Right renal pelvis (tissue), 4 donors: ENCODE measurements at places on chromosomes 7 and 10. TPM values are rescaled to one million over a fixed set of nuclear protein-coding genes. Genes with fewer than 3 reads are reported as not detected.

DNA sequence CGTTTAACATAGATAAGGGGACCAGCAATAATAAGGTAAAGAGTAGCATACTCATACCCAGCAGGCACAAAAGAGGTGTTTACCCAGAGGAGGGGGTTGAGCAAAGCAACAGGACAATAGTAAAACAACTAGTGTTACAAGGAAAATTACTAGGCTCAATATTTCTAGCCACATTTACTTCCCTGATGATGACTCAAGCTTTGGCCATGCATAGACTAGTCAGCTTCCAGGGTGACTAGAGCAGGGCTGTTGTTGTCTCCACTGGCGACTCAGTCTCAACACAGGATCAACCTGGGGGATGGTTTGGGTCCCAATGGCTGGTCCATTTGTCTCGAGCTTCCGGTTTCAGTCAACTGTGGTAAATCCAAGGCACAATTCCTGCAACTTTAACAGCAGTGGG, 217.7 kb upstream of the KCND2 start:
- no peak for DNase-seq

GRCh38 chr7:47035522-47035921, 546.4 kb downstream of the TNS3 start:
- no peak for DNase-seq

Gene RAB19
- polyA plus RNA-seq, result 2.5 TPM

Gene MICU1
- polyA plus RNA-seq, result 94.7 TPM

Gene MEOX2
- 2.0 TPM for polyA plus RNA-seq
